Renal cortex interstitium (tissue), 15 donors: ENCODE measurements at places on chromosomes 6 and 20.

GRCh38 chr6:154528310-154528915 lies 17.9 kb upstream of the CNKSR3 start:
- DNase-seq: no peak

- no peak for DNase-seq
Measured at GRCh38 chr20:49615401-49616153, 47.6 kb upstream of the PTGIS start.

DNA sequence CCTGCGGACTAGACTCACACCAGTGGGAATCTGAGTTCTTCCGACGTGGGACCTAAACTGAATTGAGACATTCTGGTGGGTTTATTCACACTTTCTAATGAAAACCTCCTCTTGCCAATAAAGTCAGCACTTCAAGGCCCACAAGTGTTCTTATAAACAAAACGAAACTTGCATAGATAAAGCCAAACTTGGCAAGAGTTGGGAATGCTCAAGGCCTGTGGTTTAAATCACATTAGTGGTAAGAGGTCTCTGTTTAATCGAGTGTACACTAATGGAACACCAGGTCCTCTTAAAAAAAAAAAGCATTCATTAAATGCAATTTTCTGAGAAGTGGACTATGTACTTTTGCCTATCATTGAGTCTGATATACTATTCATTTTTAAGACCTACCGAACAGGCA lies 143.3 kb downstream of the SMOC2 start:
- no peak for DNase-seq

GRCh38 chr6:134317471-134318131 lies at the start of gene SGK1:
Gene SGK1, minus strand, starts transcription at chr6:134318112. Its CDS starts 652 bp downstream, at chr6:134317460.
- DNase-seq: no peak

GRCh38 chr20:52482044-52482443 lies 290.5 kb upstream of the ZFP64 start:
- no peak for DNase-seq

- DNase-seq: no peak
Measured at GRCh38 chr20:3013771-3014170, 29.7 kb upstream of the GNRH2 start.

DNA sequence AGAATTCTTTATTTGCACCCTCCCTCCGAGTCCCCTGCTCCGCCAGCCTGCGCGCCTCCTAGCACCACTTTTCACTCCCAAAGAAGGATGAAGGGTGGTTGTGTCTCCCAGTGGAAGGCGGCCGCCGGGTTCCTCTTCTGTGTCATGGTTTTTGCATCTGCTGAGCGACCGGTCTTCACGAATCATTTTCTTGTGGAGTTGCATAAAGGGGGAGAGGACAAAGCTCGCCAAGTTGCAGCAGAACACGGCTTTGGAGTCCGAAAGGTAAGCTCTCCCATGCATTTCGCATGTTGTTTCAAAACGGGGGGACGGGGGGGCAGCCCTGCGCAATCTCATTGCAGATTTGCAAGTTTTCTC lies 357 bp downstream of the PCSK2 start:
- DNase-seq: no peak

DNA sequence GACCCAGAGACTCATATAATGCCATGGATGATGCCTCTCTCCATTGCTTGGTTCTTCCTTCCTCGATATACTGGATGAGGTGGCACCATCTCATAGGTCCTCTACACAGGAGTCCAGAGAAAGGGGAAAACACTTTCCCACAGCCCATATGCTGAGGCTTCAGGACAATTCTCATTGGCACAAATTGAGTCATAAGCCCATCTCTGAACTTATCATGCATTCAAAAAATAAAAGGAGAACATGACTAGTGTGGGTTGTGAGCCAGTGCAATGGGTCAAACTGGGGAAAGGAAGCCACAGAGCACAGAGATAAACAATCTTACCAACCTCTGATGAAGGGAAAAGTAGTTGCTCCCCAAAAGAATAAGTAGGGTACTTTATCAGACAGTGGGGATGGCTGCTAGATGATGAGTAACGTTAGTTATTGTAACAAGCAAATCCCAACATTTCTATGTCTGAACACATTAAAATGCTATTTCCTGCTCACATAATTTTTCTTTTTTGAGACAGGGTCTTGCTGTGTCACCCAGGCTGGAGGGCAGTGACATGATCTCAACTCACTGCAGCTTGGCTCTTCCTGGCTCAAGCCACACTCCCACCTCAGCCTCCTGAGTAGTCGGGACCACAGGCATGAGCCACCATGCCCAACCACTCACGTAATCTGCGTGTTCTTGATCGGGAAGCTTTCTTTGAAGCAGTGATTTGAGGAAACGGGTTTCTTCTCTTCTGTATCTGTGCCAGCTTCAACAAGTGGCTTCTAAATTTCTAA lies 27.0 kb downstream of the SOD2 start:
- DNase-seq: no peak

DNA sequence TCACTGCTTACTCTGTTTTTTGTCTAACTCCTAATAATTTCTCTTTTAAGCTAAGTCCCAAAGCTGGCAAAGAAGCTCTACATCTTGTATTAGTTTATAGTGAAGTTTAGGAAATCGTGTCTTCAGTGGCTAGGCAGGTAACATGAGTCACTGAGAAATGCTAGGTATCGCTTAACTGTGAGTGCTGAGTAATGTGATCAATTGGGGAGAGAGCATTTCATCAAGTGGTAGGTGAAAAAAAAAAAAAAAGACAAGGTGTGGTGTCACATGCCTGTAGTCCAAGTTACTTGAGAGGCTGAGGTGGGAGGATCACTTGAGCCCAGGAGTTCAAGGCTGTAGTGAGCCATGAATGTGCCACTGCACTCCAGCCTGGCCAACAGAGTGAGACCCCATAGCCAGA lies 125.3 kb downstream of the FAM83B start:
- no peak for DNase-seq

- DNase-seq: no peak
Measured at GRCh38 chr20:36499723-36500501, 41.4 kb upstream of the MYL9 start.

DNA sequence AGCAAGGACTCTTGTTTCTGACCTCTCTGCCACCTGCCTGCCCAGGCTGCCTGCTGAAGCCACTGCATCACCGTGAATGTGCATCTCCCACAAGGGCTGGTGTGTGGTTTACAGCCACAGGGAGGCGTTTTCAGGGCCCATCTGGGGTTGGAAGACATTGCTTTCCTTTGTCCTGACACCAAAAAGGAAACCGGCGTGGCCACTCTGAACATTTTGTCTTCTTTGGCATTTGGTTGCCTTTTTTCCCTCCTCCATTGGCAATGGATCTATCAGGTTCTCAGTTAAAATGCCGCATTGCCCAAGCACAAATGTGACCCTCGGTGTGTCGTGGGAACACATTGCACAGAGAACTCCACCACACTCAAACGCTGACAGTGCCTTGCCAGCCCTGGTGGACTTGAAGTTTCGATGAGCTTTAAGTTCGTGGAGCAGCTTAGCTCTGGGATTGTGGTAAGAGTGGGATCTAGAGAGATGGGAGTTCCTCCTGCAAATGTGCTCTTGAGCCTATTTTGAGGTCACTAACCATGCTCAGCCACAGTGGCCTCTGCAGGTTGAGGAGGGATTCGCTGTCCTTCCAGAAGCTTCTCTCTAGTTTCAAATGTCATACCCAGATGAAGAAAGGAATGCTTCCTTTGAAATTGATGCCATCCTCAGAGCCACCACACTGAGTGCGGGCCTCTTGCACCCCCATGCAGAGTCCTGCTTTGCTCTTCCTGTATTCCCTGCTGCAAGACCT lies 14.8 kb upstream of the PCK1 start:
- DNase-seq: no peak

- no peak for DNase-seq
Measured at GRCh38 chr20:23374441-23374840, 12.5 kb downstream of the GZF1 start.
